Activated naive CD4-positive, alpha-beta T cell (primary cell): ENCODE measurements at places on chromosomes 2 and 18.
A peak's percentile ranks its signal among the peaks of the same experiment; 100 is the strongest.

GRCh38 chr2:238202326-238203093 is 985 bp downstream of the ILKAP start:
- DNase-seq = no peak

GRCh38 chr2:14881651-14882327 is 249.3 kb downstream of the LRATD1 start:
- DNase-seq = no peak

- no peak for DNase-seq
These were observed 16.6 kb downstream of the CFLAR start for GRCh38 chr2:201132518-201132917.

- DNase-seq = no peak
These were observed 112.3 kb downstream of the GALNT1 start for GRCh38 chr18:35693829-35694228.

DNA sequence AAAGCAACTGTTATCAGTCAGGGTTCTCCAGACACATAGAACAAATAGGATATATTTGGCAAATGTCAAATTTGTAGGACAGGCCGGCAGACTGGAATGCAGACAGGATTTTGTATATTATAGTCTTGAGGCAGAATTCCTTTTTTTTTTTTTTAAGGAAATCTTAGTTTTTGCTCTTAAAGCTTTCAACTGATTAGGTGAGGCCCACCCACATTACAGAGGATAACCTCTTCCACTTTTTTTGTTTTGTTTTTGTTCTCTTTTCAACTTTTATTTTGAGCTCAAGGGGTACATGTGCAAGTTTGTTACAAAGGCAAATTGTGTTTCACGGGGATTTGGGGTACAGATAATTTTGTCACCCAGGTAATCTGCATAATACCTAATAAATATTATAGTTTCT is 350.2 kb upstream of the CHAC2 start:
- no peak for DNase-seq

- DNase-seq = no peak
These were observed 125.6 kb upstream of the CDCA7 start for GRCh38 chr2:173229086-173229485.

GRCh38 chr2:25743132-25743830 is 69.9 kb upstream of the DTNB start:
- DNase-seq = no peak

DNA sequence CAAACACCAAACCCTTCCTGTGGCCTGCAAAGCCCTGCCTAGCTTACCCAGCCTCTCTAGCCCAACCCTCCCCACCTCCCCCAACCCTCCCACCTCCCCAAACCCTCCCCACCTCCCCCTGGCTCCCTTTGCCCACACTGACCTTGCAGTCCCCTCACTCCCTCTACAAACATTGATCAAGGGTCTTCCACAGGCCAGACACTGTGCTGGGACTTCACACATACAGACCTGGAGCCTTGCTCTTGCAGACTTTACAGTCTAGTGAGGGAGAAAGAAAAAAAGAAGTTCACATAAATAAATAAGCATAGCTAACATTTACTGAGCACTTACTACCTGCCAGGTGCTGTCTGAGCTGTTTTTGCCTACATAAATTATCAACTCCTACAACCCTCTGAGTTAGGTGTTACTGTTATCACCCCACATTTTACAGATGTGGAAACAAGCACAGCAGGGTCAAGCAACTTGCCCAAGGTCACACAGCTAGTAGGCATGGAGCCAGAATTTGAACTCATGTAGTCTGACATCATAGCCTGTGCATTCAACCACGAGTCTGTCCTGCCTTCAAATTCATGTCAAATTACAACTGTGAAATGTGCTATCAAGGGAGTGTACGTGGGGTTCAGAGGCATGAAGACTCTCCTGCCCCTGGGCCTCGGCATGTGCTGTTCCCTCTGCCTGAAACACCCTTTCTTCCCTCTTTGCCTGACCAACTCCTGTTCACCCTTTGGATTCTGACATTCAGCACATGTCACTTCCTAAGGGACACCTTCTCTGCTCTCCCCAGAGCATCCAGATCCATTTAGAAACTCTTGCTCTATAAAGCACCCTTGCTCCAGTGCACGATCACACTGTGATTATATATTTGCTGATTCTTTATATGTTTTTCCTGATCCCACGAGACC is 209.9 kb downstream of the TNS1 start:
- no peak for DNase-seq

GRCh38 chr2:37560863-37561614 is 110.4 kb downstream of the CDC42EP3 start:
- DNase-seq = no peak

- no peak for DNase-seq
These were observed 36.7 kb upstream of the CNGA3 start for GRCh38 chr2:98309580-98309979.

DNA sequence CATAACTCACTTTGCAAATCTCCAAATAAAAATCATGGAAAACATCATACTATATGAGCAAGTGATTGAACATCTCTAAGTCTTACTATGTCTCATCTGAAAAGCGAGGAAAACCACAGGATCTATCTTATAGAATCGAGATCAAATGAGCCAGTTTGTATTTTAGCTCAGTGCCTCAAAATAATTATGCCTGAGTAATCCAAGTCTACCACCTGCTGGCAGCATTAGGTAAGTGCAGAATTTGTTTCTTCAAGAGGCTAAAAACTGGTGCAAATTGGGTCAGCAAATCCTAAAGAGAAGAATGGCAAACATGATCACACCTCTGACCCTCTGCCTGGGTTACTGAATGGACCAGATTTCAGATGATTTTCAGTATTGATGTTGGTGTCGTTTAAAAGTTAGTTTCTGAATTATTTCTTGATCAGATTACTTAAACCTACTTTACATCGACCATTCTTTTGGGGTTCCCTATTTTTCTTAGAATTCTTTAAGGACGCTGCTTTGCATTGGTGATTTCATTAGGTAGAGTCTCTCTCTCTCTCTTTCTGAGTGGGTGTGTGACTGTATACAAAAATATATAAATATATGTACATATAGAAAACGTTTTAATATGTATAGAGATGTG is 12.7 kb upstream of the FHOD3 start:
- no peak for DNase-seq

- no peak for DNase-seq
These were observed 2.5 kb downstream of the KCNF1 start for GRCh38 chr2:10914272-10914693.

- no peak for DNase-seq
These were observed 20.6 kb downstream of the ANTXR1 start for GRCh38 chr2:69033461-69034095.

DNA sequence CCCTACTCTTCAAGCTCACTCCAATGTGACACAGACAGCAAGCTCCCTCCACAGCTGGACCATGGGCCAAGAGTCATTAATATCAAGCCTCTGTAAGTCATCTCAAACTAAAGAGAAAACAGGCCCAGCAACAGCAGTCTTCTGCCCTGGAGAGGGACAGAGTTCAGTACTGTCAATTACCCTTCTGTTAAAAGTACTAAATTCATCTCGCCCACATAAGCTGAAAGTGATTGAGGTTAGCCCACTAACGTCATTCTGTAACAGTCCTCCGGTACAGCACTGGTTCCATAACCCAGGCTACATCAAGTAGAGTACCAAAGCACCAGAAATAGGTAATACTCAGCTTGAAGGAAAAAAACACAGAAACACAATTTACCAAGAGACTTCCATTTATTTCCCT is 25.9 kb downstream of the THADA start:
- DNase-seq = no peak

GRCh38 chr2:96092573-96092877 is 23.8 kb downstream of the ADRA2B start:
- no peak for DNase-seq

DNA sequence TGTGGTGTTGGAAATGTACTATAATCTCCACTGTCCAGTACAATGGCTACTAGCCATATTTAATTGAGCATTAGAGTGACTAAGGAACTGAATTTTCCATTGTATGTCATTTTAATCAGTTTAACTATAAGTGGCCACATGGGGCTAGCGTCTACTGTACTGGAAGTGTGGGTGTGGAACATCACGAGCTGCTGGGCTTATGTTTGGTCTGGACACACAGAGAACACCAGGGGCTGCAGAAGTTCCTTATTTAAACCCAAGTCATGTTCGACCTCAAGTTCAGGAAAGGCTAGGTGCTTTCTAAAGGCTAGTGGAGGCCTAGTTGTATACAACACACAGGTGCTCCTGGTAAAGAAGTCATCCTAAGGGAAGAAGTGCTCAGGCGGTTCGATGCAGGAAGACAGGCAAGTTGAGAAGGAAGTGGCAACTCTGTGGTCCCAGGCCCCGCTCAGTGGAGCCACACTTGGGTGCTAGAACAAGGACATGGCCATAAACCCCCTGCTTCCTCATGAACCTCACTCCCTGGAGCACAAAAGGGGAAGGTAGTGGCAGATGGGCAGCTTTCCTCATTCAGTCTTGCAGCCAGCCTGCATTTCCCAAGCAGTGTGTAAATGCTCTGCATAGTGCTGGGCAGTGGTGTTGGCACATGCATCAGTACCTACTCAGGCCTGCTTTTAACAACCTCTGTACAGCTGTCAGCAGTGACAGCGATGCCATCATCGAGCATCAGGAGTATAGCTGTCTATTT is 13.3 kb downstream of the LGALSL start:
- no peak for DNase-seq

DNA sequence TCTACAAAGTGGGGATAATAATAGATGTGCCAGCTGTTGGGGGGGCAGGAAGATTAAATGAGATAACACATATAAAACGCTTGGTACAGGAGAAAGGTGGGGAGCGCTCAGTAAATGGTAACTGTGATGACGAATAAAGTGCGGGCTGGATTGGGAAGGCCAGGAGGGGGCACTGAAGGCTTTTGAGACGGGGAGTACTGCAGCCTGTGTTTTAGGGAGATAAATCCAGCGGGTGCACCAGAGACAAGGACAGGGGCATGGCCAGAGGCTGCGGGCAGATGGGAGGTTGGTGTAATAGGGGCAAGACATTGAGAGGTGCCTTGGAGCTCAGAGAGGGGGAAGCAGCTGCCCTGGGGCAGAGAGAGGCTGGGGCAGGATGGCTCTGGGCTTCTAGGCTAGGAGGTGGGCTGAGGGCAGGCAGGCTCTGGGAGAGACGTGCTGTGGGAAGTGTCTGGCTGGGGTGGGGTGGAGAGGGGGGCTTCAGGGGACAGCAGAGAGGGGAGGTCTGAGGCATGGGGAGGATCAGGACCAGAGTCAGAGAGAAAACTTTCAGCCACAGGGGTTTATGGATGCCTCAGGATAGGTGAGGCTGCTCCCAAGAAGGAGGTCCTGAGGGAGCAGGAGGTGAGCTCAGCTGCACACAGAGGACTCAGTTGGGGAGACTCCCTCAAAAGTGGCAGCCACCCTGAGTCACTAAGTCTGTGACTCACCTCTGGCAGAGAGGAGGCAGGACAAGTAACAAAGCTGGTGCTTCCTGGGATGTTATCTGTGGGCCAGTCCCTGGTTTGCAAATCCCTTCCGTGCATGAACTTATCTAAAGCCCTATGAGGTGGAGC is 18.8 kb downstream of the TEX44 start:
- no peak for DNase-seq

GRCh38 chr2:215598376-215598975 is 162.6 kb upstream of the FN1 start:
- no peak for DNase-seq

GRCh38 chr2:189802396-189802912 is 18.2 kb downstream of the PMS1 start:
- no peak for DNase-seq

DNA sequence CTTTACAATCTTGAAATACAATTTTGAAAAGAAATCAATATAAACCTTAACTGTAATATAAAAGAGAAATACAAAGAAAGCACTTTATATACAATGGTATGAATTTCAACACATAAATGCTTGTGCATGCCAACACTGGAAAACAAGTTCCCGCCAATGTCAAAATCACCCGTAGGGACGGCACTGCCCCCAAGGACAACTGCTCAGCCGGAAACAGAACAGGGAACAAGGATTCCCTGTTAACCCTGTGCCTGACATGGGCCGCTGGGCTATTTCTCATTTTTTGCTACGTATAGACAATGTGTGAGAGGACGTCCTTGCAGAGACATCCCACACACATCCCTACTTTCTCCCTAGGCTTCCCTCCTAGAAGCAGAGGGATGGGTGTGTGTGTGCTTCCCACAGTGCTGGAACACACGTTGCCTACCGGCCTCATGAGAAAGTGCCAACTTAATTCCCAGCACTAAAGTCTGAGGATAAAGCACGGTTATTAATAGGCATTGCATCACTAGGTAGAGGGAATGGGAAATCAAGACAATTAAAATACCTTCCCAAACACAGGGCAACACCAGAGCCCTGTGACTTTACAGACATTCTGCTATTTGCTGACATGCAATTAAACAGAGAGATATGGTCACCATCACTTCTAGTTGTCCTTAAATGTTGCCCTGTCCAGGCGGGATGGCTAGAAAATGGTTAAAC is 14.4 kb downstream of the AFG3L2 start:
- DNase-seq = no peak

- DNase-seq = no peak
These were observed 132.9 kb downstream of the MYO5B start for GRCh38 chr18:50061876-50062517.

DNA sequence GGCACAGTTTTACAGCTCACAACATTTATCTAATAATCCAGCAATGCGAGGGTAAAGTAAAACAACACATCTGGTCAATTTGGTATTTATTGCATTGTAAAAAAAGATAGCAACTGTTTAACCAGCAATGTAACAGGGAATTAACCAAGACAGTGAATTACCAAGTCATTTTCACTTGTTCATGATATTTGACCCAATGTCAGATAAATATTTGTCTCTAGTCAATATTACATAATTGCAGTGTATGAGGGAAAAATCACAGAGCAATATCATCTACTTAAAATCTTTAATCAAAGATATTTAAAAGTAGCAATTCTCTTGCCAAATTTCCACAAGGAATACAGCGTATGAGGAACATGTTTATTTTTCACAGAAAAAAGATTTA is 1265.1 kb upstream of the CHAC2 start:
- DNase-seq = no peak

- peak; percentile 56 for DNase-seq
These were observed 2.4 kb upstream of the FOSL2 start for GRCh38 chr2:28390241-28390745.

DNA sequence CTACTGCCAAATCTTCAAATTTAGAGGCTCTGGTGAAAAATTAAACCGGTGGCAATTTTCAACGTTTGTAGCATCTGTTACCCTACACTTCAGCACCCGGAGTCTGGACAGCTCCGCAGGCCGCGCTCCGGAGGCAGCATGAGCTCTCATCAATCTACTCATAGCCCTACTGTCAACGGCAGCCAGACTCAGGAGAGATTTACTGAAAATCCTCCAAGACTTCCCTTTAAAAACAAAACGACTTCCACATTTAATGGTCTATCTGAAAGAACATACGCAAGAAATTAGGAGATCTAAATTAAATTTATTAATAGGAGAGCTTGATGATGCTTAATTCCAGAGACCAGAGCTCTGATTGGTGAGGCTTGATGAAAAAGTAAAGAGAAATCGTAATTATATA is 970 bp upstream of the ADCYAP1 start:
- no peak for DNase-seq

GRCh38 chr2:204529795-204530463 is 15.3 kb upstream of the PARD3B start:
- DNase-seq = no peak
